ENCODE measurements at places on chromosomes 1 and 21.

GRCh38 chr1:171753685-171754352 is 12.0 kb upstream of the VAMP4 start:
- no peak for DNase-seq

- peak; percentile 99 for DNase-seq
These were observed 1.5 kb downstream of the GADD45A start for GRCh38 chr1:67686267-67687197.

GRCh38 chr21:39400173-39400572 is 45.4 kb downstream of the LCA5L start:
- no peak for DNase-seq

GRCh38 chr1:179026813-179027669 is 1.3 kb downstream of the FAM20B start:
- DNase-seq: no peak

GRCh38 chr1:209672705-209673630 is 2.2 kb upstream of the G0S2 start:
- no peak for DNase-seq

DNA sequence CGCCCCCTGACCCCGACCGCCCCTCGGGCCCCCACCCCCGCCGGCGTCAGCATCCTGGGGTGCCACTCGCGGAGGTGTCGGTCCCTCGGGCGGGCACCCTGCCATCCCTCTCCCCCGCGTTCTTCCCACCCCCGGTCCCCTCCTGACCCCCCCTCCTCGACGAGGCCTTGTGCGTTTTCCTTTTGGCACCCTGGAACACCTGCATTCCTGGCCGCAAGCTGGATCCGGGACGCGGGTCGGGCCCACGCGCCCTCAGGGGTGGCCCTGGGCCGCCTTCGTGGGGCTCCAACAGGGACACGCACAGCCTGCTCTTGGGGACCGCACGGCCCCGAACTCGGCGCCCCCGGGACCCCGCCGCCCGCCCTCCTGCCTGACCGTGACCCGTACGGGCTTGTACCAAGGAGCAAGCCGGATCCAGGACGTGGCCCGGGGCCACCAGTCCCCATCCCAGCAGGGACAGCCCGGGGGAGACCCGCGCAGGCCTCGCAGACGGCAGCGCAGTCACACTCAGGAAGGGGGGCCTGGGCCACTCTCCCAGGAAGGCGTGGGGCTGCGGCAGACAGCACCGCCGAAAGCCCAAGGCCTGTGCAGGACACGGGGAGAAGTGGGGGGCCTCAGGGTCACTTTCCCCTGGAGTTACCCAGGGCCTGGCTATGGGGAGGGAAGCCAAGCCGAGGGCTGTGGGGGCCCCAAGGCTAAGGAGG is 579 bp upstream of the SLC19A1 start:
- no peak for DNase-seq

- DNase-seq: no peak
These were observed 61.8 kb upstream of the POU2F1 start for GRCh38 chr1:167158813-167159275.

- peak; percentile 62 for DNase-seq
These were observed 30.6 kb upstream of the KCNE2 start for GRCh38 chr21:34333121-34333739.

DNA sequence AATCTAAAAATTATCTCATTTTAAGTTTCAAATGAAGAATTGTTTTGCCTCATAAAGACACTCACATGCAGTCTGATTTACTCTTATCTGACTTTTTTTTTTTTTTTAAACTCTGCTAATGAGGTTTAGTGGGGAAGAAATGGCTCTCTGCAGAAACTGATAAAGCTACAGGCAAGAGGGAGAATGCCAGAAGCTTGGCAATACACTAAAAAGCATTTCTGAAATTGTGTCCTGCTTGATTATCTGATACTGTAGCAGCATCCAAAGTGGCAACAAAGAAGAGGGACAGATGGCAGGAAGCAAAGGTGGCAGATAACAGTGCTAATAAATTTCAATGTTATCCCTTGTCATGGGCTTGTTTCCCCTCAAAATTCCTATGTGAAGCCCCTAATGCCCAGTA is 1744.9 kb downstream of the NCAM2 start:
- DNase-seq: no peak

- no peak for DNase-seq
These were observed 144.7 kb downstream of the POU2F1 start for GRCh38 chr1:167365360-167365759.

DNA sequence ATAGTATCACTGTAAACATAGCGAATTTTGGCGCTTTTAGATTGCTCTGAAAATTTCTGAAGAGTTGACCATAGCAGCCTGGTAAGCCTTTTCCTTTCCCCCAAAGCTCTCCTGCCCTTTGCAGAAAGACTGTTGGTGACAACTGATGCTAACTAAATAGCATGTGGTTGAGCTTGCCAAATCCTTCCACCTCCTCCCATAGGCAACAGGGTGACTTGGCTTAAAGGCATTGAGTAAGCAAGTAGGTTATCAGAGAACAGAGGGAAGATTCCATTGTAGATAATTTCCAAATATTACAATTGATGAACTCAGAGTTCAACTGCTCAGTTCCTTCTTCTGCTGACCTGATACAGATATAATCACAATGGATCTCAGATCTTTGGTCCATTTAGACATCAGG is 19.9 kb upstream of the HMGCL start:
- no peak for DNase-seq

GRCh38 chr1:186033847-186034271 is 299.7 kb downstream of the HMCN1 start:
- DNase-seq: peak; percentile 43

DNA sequence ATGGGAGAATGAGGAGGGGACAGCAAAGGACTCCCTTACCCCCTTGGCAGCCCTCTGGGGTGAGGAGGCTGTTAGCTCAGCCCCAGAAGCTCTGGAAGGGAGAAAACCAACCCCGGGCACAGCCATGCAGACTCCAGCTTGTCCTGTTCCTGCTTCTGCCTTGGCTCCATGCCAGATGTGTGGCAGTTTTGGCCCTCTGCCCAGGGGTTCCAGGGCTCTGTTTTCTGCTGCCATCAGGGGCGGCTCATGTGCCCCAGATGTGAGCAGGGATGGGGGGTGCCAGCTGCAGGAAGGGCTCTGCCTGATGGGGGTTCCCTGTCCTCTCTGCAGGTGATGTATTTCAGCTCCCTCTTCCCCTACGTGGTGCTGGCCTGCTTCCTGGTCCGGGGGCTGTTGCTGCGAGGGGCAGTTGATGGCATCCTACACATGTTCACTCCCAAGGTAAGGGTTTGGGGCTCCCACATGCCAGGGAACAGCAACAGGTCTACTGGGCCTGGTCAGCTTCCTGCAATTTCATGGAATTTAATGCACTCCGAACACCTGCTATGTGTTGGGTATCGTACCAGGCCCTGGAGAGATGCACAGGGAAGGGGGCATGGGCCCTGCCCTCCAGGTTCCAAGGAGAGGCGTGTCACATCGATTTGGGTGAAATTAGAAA is 26.1 kb downstream of the SLC6A17 start:
- no peak for DNase-seq

- DNase-seq: no peak
These were observed 342.8 kb downstream of the RPS6KC1 start for GRCh38 chr1:213393860-213394259.

- peak; percentile 59 for DNase-seq
These were observed 170.4 kb upstream of the NR5A2 start for GRCh38 chr1:199857108-199857507.

GRCh38 chr1:10866321-10867093 is 70.1 kb upstream of the CASZ1 start:
- DNase-seq: peak; percentile 10

DNA sequence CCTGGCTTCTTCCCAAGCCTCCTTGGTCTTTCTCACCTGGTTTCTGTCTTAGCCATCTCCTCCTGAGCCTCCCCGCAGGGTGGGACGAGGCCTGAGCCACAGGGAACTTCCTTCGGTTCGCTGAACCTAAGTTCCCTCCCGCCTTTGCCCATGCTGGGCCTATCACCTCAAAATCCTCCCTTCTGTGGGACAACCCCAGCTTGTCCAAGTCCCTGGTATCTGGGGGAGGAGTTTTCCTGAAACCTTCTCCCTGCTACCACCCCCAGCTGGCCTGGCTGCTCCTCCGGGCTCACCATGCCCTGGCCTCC is 27.7 kb upstream of the VPS13D start:
- DNase-seq: no peak

- DNase-seq: peak; percentile 85
These were observed at the start of gene CASZ1 for GRCh38 chr1:10796029-10796944. Gene CASZ1, minus strand, starts transcription at chr1:10796646. Its CDS starts 102,757 bp downstream, at chr1:10693889.

GRCh38 chr1:22936681-22937080 is 36.0 kb downstream of the LACTBL1 start:
- DNase-seq: no peak

DNA sequence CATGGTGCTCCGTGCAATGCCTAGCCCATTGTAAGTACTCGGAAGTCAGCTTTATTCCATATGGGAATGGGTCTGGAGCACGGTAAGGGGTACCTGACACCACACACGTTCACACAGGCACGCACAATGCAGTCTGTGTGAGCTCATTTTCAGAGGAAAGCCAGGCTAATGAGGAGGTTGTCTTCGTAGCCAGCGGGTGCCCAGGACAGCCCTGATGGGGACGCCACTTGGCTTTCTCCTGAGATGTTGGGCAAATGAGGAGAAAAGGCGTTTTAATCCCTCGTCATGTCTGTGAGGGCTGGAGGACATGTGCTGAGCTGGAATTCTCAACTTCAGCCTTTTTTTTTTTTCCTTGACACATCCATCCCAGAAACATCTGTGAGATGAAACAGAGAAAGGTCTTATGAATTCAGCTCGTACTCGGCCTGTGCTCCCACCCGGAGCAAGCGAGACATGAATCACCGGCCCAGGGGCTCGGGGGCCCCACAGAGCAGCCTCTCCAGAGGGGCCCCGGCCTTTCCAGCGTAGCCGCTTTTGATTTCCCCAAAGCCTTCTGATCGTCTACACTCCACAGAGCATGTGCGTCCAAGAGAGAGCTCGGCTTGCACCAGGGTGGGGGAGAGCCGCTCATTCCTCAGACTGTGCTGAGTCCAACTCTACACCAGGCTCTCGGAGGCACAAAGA is 125.1 kb downstream of the EPHB2 start:
- DNase-seq: peak; percentile 70

DNA sequence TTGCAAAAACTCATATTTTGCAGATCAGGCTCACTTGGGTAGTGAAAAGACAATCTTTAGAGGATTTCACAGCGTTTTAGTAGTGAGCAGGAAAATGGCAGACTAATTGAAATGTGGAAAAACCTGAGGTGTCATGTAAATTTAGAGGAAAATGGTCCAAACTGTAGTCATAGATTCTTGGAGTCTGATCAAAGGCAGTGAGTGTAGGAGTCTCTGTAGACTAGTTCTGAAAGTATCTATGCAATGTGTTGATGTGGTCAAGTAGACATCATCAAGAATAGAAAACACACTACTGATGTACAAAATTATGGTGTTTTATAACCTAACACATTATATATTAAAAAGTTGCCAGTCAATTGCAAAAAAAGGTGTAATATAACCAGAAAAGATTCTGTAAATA is 143.2 kb upstream of the C1orf105 start:
- peak; percentile 83 for DNase-seq

GRCh38 chr21:38800046-38800758 is 5.5 kb upstream of the ETS2 start:
- no peak for DNase-seq

DNA sequence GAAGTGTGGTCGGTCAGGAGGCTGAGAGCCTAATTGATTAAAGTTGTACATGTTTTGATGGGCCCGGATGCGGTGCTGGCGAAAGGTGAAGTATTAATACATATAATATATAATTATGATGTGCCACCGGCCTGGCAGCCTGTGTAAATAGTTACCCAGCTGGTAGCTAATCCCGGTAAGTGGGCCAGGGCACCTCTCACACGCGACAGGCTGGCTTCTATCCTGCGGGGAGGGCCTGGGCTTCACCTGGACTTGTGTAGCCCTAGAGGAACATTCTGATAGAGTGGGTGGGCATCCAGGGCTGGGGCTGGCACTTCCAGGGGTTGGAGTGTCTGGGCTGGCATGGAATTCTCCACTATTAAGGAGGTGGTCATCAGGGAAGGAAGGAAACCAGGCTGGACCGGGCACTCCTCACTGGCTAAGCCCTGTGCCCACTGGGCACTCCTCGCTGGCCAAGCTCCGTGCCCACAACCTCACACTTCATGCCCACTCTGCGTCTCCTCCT is 48.3 kb downstream of the IGSF21 start:
- no peak for DNase-seq

- DNase-seq: no peak
These were observed 111.4 kb downstream of the KCND3 start for GRCh38 chr1:111878091-111878490.

GRCh38 chr1:168360151-168361021 is 79.7 kb downstream of the TBX19 start:
- peak; percentile 18 for DNase-seq

GRCh38 chr1:204126386-204126785 is 25.5 kb downstream of the ETNK2 start:
- no peak for DNase-seq

DNA sequence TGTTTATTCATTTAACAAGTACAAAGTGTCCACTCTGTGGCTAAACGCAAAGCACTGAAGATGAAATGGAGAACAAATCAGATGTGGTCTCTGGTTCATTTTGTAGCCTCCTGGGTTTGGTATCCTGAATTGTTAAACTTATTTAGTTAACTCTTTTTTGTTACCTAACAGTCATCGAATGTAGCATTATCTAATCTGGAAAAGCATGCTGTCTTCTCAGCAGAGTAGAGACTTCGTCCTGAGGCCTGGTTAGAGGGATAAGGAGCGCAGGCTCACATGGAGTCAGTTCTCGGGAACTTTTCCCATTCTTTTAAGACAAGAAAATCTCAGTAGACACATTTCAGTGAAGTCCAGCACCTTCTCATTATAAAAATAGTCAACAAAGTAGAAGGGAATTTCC is 33.1 kb upstream of the SH3D21 start:
- DNase-seq: no peak

DNA sequence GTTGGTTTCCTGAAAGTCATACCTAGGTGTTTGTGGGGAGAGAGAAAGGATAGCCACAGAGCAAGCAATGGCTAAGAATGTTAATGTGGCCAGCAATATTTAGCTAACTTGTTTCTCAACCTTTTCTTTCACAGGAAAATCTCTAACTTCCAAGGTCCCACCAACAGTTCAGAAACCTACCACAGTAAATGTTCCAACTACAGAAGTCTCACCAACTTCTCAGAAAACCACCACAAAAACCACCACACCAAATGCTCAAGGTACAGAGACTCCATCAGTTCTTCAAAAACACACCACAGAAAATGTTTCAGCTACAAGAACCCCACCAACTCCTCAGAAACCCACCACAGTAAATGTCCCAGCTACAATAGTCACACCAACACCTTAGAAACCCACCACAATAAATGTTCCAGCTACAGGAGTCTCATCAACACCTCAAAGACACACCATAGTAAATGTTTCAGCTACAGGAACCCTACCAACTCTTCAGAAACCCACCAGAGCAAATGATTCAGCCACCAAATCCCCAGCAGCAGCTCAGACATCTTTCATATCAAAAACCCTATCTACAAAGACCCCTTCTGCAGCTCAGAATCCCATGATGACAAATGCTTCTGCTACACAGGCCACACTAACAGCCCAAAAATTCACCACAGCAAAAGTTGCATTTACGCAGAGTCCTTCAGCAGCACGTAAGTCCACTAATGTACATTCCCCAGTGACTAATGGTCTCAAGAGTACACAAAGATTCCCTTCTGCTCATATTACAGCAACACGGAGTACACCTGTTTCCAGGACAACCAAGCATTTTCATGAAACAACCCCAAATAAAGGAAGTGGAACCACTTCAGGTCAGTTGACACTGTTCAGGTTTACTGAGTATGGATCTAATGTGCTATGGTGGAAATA is 15.3 kb downstream of the CD55 start:
- peak; percentile 34 for DNase-seq

GRCh38 chr1:155079487-155080311 is 1.1 kb downstream of the EFNA3 start:
- no peak for DNase-seq

- DNase-seq: peak; percentile 85
These were observed 23.3 kb upstream of the SRSF10 start for GRCh38 chr1:24003331-24003972.
